ENCODE measurements at places on chromosomes 7 and 10.
A peak's percentile ranks its signal among the peaks of the same experiment; 100 is the strongest.

DNA sequence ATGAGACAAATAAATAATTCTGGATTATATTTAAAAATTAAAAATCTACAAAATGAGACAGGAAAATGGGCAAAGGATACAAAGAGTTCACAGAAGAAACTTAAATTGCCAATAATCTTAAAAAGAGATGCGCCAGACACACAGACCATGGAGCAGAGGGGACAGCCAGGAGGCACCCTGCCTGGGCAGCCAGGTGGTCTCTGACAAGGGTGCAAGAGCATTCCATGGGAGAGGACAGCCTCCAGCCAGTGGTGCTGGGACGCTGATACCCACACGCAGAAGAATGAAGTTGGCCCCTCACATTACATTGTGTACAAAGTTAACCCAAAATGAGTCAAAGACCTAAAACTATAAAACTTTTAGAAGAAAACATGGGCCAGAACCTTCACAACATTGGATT is 106.3 kb downstream of the NKX6-2 start:
- peak; percentile 2 for DNase-seq

GRCh38 chr10:78740976-78741915 is 327.5 kb upstream of the ZMIZ1 start:
- peak; percentile 62 for DNase-seq

- peak; percentile 67 for DNase-seq
Measured at GRCh38 chr10:3668276-3668965, 116.6 kb downstream of the KLF6 start.

- no peak for DNase-seq
Measured at GRCh38 chr10:62162261-62162981, 106.2 kb downstream of the RTKN2 start.

DNA sequence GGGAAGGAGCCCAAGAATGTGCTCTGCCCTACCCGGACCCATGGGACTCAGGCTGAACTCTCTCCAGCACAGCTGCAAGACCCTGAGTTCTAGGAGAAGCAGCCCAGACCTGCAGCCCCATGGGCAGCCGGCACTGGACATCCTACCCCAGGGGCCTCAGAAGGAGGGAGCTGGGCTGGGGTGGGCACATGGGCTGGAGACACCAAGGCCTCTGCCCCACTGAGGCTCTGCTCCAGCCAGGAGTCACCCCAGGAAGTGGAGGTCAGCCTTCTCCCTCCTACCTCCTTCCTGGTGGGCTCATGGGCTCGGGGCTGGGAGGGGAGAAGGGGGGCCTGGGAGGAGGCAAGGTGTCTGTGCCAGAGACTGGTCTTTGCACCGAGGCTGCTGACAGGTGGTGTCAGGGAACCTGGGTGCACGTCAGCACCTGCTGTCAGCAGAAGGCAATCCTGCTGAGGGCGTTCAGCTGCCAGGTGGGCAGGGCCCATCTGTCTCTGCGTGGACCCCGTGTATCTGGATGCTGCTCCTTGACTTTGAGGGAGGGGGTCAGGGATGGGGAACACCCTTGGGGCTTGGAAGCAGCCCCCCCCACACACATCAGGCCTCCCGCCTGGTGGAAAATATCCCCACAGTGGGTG is 95.2 kb downstream of the PDGFA start:
- DNase-seq, result peak; percentile 26

DNA sequence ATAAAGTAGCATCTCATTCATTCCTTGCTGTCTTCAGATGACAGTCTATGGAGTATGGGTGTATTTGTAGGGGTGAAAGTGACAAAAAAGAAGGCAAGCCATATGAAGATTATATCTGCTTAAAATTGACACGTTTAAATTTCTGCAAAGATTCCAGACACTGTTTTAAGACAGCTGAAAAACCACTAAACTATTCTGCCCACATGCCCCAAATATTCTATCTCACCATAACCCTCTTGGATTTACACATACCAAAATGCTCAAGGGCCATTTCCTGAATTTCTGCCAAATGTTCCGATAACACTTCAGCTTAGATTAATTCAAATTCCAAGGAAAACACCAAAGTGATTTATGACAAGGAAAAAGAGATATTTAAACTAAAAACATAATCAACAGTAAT is 99.9 kb upstream of the IL6 start:
- no peak for DNase-seq

DNA sequence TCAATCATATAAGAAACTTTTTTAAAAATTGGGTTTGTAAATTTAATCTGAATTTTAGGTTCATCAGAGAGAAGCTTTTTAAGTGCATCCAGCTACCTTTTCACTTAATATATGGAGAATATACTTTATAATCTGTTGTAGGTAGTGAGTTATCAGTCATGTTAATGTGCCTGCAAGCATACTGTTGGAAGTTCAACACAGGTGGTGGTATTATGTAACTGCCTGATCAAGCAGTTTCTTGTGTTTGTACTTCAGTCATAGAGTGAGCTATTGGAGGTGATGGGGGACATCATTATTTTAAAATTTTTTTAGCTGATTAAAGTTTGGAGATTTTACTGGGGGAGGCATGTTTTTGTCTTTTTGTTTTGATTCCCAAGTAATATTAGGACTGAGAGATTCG is 2.5 kb downstream of the TNKS2 start:
- DNase-seq, result no peak

DNA sequence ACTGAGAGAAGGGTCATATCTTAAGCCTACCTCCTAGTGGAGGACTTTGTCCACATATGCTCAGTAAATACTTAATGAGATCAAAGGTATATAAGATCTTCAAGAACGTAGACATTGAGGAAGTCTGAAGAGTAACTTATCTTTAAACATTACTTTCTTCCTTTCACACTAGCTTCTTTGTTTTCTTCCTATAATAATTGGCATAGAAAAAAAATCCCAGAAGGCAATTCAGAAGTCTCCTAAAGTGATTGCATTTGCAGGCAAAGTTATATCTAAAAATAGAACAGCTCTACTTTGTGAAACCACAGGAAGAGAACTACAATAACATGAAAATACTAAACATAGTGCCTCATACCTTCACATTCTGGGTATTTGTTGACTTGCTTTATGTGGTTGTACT is 150.4 kb downstream of the PPP1R3A start:
- DNase-seq, result no peak

- DNase-seq, result no peak
Measured at GRCh38 chr10:35416619-35417312, 80.5 kb downstream of the CCNY start.

DNA sequence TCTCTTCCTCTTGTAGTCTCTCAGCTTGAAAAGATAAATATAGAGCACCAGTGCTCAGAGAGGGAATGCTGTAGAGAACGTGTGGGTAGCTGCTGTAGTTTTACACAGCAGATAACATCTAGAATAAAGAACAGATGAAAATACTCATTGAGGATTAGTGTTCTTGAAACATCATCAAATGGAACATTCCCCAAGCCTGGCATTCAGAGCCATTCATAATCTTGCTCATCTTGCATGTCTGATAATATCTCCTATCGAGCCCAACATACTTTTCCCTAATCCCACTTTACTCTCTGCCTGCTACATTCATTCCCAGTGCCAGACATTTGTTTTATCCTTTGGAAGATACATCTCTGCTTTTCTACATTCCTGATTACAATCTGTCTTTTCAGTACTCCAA is 35.2 kb downstream of the MCU start:
- no peak for DNase-seq

- DNase-seq, result no peak
Measured at GRCh38 chr7:131691454-131692130, 135.2 kb upstream of the PODXL start.

Measured in right lobe of liver (tissue), 6 donors.